ENCODE measurements at places on chromosomes 1 and 21.

DNA sequence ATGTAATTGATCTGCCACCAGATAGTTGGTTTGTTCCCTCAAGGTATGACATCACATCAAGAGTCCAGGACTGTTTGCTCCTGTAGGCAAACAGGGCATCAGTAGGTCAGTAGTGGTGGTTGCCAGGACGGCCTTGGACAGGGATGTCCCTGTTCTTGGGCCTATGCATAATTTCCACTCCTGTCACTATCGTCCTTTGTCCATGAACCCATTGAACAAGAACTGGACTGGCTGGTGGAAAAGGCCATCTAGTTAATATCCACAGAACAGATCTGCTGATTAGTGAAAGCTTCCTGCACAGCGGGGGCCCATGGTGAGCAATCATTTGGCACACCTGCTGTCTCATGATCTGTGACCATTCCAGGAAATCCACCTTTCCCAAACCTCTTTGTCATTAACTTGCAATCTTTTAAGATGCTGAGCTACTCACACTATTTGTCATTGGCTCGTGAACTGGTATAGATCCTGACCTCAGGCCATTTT is 12.4 kb upstream of the BSDC1 start:
- no peak for DNase-seq

- no peak for DNase-seq
These were observed 4.0 kb downstream of the SOX13 start for GRCh38 chr1:204076891-204077290.

DNA sequence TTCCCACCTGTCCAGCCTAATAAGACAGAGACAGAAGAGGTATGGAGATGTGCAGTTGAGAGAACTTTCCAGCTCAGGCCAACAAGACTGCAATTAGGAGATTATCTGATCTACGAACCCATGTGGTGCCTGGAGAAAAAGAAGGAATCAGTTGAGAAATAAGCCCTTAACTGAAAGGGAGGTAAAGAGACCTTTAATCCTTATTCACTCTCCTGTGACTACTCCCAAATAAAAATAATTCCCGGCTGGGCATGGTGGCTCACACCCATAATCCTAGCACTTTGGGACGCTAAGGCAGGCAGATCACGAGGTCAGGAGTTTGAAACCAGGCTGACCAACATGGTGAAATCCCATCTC is 31.9 kb upstream of the SARS1 start:
- DNase-seq: no peak

DNA sequence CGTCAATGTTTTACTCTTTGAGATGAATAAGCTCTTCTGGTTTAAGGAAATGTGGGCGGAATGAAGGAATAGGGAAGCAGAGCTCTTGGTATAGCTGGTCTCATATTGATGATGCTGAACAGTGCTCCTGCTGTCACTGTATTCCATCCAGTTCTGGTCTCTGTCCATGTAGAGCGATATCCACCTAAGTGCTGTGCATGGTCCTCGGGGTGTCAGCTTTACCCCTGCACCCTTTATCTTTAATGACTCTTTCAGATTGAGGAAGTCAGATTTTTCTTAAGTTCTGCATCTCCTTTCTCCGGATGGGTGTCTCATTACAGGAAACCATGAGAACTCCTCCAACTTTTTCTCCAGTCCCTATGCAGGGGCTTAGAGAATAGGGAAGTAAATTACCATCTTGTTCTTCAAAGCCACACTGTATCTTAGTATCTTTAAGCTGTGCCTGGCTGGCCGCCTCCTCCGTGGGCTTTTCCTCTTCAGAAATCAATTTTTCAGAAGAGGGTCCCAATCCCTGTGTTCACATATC is 52.9 kb downstream of the PDE4B start:
- DNase-seq: no peak

DNA sequence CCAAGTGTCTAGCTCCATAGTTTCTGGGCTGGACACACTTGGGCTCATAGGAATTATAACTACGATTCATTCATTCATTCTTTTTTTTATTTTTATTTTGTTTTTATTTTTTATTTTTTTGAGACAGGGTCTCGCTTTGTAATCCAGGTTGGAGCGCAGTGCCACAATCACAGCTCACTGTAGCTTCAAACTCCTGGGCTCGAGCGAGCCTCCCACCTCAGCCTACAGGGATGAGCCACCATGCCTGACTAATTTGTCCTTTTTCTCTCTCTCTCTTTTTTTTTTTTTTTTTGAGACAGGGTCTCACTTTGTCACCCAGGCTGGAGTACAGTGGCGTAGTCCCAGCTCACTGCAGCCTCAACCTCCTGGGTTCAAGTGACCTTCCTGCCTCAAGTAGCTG is 42.3 kb downstream of the KCNAB2 start:
- DNase-seq: no peak
